Stimulated activated CD4-positive, alpha-beta T cell treated with anti-CD3 and anti-CD28 coated beads, Interleukin-15, amount 100 ng/mL, for 1 hour (primary cell): ENCODE measurements at places on chromosomes 13 and 19.

- no peak for DNase-seq
Observed at GRCh38 chr13:28856287-28856686, 36.1 kb downstream of the MTUS2 start.

DNA sequence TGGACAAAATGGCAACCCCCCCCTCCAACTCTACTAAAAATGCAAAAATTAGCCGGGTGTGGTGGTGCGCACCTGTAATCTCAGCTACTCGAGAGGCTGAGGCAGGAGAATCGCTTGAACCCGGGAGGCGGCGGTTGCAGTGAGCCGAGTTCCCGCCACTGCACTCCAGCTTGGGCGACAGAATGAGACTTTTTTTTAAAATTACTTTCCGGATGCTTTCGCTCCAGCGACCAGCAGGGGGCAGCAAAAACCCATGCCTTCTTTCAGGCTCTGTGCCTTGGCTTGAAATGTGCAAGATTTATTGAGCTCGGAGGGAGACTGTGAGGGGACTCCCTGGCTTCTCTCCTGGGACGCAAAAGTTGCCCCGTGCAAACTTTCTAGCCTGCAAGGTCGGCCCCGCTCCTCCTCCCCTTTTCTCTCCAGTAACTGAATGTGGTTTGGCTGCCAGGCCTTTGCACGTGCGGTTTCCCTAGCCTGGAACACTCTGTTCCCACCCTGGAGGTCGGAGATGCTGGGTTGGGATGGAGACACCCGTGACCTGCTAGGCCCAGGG, 61.4 kb upstream of the NFIC start:
- DNase-seq = peak; percentile 56

DNA sequence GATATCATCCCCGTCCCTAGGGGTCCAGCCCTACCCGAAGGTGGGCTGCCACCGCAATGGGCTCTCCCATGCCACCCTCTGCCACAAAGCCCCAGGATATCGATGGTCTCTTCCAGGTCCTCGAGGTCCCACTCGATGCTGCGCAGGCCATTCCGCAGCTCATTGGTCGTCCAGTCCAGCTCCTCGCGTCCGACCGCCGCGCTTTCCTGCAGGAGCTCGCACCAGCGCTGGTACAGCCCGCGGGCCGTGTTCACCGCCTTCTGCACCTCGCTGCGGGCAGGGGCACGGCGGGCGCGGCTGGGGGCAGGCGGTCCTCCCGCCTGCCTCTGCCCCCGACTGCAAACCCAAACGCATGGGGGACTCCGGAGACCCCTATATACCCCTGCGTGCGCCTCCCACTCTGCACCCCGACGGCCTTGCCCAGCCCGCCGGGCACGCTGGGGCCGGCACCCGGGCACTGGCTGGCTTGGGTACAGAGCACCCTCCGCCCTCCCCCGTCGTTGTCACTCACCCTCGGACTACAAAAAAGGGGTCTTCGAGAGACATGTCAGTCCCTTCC, 468 bp downstream of the STX10 start:
- no peak for DNase-seq

- DNase-seq = no peak
Observed at GRCh38 chr13:104980586-104980985, 1554.9 kb downstream of the EFNB2 start.

- peak; percentile 32 for DNase-seq
Observed at GRCh38 chr19:19185853-19186740, 5.9 kb downstream of the BORCS8 start.

GRCh38 chr19:39319892-39320248, 793 bp downstream of the LRFN1 start:
- no peak for DNase-seq

- no peak for DNase-seq
Observed at GRCh38 chr13:73074014-73074413, 15.2 kb downstream of the KLF5 start.

DNA sequence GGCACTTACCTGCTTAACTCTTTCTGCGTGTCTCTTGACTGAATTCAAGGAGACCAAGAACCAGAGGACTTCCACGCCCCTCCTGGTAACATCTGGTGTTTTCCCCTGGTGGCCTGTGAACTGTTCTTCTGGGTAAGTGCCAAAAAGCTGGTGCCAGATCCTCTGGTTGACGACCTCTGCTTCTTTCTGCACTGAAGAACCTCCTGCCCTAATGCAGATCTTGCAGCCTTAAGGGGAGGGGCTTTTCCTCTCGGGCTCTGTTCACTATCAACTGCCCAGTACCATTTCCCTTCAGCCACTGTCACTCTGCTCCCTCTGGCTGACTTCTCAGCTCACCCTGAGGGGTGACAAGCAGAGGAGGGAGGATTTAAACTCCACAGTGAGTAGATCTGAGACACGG, 6.1 kb upstream of the ERVV-1 start:
- DNase-seq = no peak

DNA sequence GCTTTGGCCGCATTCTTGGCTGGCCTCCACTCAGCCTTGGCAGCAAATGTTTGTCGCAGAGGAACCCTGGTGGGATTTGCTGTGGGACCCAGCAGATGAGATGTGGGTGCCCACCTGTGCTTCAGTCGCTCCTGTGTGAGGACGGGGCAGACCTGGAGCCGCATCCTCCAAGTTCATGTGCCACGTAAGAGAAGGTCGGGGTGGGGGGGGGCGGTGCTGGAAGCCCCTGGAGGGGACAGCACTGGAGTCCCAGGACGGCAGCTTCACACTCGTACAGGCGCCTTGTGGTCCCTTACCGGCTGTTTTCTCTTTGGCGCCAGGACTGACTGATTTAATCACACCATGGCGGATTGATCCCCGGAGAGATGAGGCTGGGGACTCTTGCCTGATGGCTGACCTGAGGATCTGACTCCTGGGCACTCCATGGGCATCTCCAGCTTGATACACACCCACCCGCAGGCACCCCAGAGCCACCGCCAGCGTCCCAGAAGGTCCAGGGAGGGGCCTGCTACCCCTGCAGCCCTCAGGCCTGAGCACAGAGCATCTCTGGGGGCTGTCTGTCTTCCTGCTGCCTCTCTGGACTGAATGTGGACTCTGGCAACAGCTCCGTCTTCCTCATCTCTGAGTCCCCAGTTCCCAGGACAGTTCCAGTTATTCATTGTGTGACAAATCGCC, 10.0 kb upstream of the GRTP1 start:
- no peak for DNase-seq

DNA sequence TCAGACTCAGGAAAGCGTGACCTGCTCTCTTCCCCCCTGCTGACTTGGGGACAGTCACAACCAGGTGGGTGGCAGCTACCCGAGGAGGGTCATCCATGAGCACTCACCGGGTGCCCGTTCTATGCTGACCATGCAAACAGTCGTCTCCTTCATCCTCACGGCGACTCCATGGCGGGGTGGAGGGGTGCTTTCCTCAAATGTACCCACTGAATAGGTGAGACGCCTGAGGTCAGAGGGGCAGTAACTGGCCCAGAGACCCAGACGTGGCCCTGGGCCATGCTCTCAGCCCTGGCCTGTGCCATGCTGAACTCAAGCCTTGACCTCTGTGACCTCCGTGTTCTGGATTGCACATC, 59.2 kb upstream of the TPM4 start:
- no peak for DNase-seq

- no peak for DNase-seq
Observed at GRCh38 chr19:55112777-55113569, 4.5 kb downstream of the PPP1R12C start.

GRCh38 chr19:32619051-32619685, 38.2 kb downstream of the PDCD5 start:
- no peak for DNase-seq

DNA sequence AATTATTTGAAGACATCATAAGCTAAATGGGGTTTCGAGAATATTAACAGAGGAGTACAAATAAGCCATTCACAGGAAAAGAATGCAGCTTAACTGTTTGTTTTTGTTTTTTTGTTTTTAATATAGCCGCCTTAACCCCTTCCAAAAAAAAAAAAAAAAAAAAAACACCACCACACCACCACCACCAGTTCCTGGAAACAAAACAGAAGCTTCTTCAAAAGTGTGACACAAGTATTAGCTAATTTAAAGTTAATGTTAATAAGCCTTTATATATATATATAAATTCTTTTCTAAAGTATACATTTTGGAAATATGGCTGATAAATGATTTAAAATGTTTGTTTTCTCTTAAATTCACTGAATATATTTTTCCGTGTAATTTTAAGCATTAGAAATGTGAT, 1.4 kb downstream of the RAP2A start:
- no peak for DNase-seq

DNA sequence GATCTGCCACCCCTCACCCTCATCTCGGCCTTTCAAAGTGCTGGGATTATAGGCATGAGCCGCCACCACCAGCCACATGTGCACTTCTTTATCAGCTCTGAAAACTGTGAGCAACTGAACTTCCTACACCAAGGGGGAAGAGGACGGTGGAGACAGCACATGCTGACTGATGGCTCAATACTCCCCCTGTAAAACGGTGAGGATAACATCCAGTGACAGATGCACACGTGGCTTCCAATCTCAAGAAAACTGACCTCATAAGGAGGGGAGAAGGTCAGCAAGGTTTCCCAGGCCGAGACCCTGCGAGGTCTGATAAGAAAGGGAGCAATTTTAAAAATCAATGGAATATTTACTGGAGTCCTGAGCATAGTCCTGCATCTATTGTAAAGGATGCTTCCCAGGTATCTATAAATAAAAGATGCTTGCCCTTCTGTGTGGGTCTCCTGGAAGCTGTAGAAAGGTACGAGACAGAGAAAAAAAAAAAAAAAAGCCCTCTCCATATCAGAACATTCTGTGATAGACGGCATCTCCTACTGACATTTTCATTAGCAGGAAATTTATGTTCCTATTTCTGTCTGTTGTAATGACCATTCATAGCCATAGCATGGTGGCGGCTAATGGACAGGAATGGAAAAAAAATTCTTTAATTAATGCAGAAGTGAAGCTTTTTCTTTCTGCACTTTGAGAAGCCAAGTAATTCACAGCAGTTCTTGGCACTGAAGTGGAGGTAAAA, 385.1 kb downstream of the ZNF536 start:
- no peak for DNase-seq

- DNase-seq = no peak
Observed at GRCh38 chr13:34620074-34620850, 321.8 kb upstream of the NBEA start.

DNA sequence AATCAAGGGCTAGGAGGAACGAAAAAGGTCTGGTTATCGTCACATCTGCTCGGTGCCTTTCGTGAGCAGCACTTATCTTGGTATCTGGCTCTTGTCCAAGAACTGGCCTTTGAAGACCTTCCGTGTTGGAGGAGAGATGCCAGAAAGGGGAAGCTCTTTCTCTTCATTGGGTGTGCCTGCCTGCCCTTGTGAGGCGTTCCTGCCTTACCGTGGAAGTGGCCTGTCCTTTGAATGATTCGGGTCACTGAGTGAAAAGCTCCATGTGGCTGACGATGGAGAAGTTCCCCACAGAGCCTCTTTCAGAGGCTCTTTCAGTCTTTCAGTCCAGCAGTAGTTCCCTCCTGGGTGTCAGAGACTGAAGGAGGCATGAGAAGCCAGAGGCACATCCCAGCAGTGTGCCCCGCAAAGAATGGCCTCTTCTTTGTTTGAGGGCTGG, 121.5 kb upstream of the SLC10A2 start:
- no peak for DNase-seq

GRCh38 chr13:114067381-114067885, 65.0 kb downstream of the RASA3 start:
- peak; percentile 25 for DNase-seq

DNA sequence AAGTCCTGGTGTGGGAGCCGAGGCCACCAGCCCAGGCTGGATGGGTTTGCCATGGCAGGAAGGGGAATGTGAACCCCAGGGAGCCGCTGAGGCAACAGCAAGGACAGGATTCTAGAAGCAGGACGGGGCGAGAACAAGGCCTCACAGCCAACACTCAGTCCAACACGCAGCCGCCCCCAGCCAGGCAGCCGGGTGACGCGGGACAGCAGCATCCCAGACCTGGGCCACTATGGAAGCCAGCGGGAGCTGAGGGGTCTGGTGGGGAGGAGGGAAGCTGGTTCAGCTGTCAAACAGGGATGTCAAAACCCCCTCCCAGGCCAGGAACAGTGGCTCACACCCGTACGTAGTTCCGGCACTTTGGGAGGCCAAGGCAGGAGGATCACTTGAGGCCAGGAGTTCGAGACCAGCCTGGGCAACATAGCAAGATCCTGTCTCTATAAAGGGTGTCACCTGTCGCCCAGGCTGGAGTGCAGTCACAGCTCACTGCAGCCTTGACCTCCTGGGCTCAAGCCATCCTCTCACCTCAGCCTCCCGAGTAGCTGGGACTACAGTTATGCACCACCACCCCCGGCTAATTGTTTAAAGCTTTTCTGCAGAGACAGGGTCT, 6.8 kb downstream of the MEX3D start:
- DNase-seq = no peak

DNA sequence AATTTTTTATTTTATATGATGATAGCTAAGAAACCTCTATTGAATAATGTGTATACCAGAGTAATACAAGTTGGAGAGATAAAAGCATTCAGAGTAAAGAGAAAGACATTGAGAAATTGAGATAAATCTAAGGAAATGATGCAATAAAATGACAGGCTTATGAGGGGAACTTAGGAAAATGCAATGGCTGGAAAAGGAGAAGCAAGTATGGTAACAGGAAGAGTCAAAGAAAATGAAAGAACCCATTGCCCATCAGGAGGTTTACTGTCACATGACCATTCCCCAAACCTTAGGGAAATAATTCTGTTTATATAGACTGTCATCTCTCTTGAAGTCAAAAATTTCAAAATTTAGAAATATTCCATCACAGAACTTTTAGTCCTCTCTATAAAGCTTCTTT, 808.0 kb upstream of the PRR20A start:
- DNase-seq = no peak

GRCh38 chr13:76637641-76638141, 248.5 kb downstream of the KCTD12 start:
- DNase-seq = no peak

DNA sequence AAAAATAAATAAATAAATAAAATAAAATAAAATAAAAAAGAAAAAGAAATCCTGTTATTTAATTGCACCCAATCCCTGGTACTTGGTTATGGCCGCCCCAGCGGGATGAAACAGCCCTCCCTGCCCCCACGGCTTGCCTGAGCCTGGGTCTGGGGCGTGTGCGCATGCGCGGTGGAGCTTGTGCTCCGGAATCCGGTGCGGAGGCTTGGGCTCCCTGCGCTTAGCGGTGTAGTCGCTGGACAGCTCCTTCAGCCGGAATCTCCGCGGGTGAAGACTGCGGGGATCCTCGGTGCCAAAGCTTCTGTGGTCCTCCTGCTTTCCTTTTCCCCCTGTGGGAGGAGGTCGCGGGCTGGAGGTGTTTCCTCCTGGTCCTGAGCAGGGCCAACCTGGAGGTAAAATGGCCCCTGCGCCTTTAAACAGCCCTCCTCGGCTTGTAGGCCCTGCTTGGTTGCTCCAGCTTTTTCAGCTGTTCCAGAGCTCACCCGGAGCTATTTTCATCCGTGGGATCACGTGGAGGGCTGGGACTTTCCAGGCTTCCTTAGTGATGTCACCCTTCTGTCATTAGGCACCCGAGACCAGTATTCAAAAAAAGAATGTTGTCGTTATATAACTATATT, at the start of gene PLA2G4C:
Gene PLA2G4C, minus strand, starts transcription at position 468 of the 617 bp plus-strand sequence. CDS start 4,288 bp downstream, outside the sequence.
- DNase-seq = peak; percentile 76

DNA sequence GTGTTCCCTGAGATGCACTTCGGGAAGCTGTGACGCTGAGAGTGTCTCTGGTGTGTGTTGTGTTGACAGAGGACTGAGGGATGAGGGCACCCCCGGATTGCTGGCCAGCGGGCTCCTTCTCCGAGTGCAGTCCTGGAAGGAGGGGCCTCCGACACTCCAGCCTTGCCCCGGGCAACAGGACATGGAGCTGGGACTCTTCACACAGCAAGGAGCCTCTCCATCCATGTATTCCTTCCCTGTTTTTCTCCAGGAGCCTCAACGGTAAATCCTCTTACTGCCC, 61.3 kb downstream of the SOX1 start:
- no peak for DNase-seq

GRCh38 chr13:67033170-67033569, 197.0 kb downstream of the PCDH9 start:
- DNase-seq = no peak

GRCh38 chr13:49319551-49319950, 71.8 kb downstream of the CDADC1 start:
- DNase-seq = no peak
